ENCODE measurements at places on chromosomes 6 and 20. TPM values are rescaled to one million over a fixed set of nuclear protein-coding genes. Genes with fewer than 3 reads are reported as not detected.

IL17F gene
- not detected for total RNA-seq

DNA sequence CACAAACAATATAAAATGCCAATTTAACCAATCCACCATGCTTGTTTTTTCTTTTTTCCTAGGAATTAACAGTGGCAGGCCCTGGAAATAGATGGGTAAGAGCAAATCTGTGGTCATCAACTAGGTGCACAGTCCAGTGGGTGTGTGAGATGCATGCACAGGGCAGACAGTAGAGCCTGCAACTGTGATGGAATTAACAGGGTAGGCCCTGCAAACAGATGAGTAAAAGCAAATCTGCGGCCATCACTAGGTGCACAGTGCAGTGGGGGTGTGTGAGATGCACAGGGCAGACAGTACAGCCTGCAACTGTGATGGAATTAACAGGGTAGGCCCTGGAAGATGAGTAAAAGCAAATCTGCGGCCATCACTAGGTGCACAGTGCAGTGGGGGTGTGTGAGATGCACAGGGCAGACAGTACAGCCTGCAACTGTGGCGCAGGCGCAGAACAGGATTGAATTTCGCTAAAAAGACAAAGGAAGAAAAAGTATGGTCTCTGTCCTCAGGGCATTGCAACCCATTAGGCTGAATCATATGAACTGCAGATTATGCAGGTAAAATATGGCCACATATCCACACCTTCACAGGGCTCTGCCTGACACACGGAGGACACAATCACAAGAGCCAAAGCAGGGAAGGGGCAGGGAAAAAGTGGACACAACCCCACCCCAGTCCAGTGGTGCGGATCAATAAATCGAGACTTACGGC is 41.0 kb upstream of the IPCEF1 start:
- DNase-seq, result no peak

TPBG gene
- 26.0 TPM for total RNA-seq

CPNE5 gene
- 0.29 TPM for total RNA-seq

- no peak for DNase-seq
Measured at GRCh38 chr6:4426968-4427367, 291.6 kb upstream of the ECI2 start.

DNA sequence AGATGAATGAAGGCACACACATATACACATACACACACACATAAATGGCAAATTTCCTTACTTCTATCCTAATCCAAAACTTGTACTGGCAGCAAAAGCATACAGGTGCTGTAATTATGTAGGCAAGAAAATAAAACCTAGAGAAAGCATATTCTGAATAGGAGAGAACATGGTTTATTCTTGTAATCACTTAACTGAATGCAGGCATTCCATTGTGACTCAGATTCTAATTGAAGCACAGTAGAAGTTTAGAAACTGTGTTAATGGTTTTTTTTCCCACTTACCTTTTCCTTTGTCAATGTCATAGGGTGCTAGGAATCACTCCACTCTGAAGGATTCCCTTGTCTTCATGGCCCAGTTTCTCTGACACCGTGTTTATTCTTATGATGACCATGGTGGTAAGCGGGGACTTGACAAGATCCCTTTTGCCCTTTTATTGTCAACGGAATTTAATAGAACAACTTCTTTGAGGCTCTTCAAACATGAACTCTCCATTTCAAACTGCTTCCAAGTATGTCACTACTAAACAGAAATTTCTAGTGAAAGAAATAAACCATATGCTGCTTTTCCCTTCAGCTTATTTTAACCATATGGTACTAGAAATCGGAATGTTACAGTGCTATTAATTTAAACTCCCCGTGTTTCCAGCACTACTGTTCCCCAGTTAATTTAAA is 164.2 kb downstream of the OGFRL1 start:
- no peak for DNase-seq

SLC52A3 gene
- total RNA-seq, result 0.09 TPM

IMPG1 gene
- total RNA-seq, result not detected

DNA sequence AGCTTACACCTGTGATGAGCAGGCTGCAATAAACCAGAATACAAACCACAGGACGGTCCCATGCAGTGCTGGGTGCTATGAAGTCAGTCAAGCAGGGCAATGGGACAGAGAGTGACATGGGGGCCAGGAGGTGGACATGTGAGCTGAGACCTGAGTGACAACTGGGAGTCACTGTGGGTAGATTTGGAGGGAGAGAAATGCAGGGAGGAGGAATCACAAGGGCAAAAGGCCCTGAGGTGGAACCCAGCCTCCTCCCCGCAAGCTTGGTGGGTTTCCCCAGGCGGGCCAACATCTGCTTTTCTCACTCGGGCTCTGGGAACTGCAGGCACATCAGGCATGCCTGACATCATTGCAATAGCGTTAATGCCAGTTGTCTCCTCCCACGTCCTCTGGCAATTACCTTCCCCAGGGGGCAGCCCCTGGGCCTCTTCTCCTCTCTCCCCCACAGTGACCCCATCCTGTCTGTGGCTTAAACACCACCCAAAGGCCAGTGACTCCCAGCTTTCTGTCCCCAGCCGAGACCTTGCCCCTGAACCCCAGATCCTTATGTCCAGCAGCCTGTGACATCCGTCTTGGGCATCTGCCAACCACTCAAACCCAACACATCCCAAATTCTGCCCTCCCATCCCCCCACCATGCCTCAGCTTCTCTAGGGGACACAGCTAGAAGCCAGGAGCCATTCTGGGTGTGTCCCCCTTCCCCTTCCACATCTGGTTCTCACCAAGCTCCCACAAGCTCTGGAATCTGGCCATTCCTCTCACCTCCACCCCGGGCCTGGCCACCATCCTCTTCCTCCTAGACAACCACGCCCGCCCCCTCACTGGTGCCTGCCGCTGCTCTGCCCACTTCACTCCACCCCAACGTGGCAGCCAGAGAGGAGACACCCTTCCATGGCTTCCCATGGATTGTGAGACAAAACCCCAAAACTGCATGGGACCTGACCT is 28.2 kb downstream of the PDRG1 start:
- DNase-seq, result no peak

DNA sequence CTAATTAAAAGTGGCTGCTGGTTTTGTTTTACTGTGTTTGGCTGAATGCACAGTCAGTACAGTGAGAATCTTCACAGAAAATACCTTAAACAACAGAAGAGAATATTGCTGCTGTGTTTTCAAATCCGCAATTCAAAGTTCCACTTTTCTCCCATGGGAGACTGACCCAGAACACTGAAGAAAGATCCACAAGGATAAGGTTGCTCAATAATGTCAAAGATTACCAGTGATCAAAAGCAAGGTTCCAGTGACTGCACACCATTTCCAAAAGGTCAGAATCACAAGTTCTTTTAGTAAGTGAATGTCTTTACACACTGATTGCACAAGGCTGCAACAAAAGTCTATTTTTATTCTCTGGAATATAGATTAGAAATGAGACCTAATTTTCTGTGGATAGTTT is 82.3 kb downstream of the EPHA7 start:
- no peak for DNase-seq

SIRPD gene
- total RNA-seq, result not detected

GRCh38 chr6:154468760-154469159 is 41.7 kb downstream of the CNKSR3 start:
- no peak for DNase-seq

ANKRD60 gene
- not detected for total RNA-seq

KCNK16 gene
- total RNA-seq, result not detected

TCP11 gene
- total RNA-seq, result not detected

DNA sequence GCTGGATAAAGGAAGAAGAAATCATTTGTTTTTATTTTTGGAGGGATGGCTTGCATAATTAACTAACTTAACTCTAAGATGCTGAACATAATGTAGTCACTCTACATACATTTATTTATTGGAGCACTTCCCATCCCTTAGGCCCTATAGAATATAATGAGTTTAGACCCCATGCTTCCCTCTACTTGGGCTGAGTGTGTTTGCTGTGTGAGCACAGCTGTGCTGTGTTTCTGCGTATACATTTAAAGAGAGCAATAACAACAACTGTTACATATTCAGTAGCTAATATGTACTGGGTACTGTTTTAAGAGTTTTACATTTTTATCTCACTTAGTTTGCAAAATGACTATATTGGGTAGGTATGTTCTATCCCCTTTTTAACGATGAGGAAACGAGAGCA is 736.6 kb upstream of the NRSN1 start:
- DNase-seq, result no peak

DNA sequence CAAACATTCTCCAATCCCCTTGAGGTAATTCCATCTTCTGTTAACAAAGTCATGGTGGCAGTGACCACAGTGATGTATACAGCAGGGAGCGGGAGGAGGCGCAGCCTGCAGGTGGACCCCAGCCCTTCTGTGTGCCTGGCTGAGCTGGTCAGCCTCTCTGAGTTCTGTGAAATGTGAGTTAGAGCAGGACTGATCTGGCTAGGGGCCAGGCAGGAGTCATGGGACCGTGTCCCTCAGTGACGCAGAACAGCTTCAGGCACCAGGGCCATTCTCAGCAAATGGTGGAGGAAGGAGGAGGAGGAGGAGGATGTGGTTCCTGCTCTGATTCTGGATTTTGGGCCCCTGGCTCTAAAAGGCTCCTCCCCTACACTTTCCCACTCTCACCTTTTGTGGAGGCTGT is 6.9 kb downstream of the PHACTR3 start:
- DNase-seq, result no peak

FAM209B gene
- total RNA-seq, result 0.60 TPM

EYS gene
- total RNA-seq, result 0.07 TPM

DNA sequence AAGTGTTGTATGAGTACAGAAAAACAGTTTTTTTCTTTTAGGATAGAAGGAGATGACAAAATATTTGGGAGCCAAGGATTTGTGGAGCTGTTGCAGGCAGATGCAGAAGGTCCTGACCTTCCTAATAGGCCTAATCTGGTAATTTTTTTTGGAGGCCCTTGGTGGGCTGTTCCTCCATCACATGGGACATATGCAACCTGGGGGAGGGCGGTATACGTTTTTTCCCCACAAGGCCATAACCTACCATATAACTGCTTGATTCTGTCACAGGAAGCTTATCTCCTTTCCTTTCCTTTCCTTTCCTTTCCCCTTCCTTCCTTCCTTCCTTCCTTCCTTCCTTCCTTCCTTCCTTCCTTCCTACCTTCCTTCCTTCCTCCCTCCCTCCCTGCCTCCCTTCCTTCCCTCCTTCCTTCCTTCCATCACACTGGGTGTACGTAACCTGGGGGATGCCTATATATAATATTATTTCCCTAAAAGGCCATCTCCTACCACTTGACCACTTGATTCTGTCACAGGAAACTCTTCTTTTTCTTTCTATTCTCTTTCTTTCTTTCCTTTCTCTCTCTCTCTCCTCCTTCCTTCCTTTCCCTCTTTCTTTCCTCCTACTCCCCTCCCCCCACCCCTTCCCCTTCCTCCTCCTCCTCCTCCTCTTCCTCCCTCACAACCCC is 185.0 kb upstream of the KCNK16 start:
- DNase-seq, result no peak
